ENCODE measurements at places on chromosomes 3 and 15.

DNA sequence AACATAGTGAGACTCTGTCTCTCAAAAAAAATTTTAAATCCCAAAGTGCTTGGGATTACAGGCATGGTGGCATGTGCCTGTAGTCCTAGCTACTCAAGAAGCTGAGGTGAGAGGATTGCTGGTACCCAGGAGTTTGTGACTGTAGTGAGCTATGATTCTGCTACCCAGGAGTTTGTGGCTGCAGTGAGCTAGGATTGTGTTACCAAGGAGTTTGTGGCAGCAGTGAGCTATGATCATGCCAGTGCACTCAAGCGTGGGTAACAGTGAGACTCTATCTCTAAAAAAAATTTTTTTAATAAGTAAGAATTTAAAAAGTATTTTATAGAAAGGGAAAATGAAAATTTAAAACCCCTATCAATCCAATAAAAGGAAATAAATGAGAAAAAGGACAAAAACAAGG is 69.5 kb downstream of the FAIM start:
- DNase-seq, result no peak

DNA sequence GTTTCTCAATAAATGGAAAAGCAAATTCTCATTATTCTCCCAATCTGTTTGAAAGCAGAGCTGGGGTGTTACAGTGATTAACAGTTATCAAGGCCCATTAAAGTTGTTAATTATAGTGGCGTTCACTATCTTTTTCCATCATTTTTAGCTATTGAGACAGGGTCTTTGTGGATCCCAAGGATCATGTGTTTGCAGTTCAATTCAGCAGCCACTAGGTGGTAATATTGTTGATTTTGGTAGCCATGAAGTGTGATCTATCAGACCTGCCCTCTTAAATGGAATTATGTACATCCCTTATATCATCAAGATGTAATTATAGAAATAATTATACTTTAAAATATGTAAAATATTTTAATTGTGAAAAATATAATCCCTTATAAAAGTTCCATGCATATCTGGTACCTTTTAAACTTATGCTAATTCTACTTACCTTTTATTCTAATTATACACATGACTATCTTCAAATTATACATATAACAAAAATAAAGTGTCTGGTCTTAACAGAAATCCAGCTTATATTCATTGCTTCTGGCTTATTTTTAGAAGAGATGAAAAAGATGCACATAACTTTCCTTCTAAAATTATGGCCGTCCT is 126.4 kb downstream of the GREM1 start:
- DNase-seq, result peak; percentile 59

DNA sequence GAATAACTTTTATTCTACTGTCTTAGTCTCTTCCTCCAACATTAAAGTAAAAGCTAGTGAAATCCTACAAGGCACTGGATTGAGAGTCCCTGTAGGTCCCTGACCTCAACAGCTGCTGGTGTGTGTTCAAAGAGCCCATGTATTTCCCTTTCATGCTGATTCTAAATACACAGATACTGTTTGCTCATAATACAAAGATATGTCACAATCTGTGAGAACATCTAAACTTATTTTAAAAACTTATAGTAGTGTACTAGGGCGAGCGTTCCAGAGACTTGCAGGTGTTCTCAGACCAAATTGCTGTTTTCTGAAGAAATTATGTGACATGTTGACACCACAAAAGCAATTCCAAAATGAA is 145.9 kb upstream of the LIPC start:
- no peak for DNase-seq

DNA sequence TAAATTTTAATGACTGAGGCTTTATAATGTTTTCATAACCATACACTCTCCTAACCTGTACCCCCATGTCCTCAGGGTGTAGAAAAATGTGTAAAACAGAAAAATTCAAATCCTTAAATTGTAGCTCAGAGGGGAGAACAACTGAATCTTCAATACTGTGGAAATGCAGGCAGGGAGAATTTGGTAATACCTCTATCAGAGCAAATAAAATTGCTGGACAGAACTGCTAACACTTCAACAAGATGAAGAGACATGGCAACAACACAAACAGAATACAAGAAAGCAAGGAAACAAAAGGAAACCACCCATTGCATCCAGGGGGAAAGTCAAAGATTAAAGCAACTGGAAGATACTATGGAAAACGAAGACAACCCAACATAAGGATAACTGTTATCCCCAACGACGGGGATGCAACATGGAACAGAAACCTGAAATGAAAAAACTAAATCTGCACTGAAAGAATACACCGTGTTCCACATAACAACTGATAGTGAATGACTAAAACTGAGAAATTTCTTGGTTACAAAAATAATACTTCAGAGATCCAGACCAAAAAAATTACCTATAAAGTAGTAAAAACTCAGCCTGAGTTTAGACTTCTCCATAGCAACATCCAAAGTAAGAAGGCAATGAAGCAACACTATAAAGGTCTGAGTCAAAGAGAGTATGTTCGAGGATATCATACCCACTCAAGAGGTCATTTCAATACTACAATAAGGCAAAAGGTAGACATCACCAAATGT is 48.5 kb downstream of the HACD2 start:
- no peak for DNase-seq

DNA sequence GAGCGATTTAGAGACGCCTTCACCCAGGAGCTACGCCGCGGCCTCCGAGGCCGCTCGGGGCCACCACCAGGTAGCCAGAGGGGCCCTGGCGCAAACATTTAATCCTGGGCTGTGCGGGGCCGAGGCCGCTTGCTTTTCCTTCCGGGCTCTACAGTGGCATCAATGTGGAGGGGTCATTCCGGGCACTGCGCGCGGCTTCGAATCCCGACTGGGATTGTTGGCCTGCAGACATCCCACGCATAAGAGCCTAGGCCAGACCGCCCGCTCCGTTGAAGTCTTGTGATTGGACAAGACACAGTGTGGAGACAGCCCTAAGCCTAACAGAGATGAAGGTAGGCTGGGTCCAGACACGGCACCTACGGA is 568 bp upstream of the NCBP2 start:
- DNase-seq, result peak; percentile 18

- no peak for DNase-seq
Measured at GRCh38 chr3:187979564-187979963, 174.4 kb upstream of the LPP start.

DNA sequence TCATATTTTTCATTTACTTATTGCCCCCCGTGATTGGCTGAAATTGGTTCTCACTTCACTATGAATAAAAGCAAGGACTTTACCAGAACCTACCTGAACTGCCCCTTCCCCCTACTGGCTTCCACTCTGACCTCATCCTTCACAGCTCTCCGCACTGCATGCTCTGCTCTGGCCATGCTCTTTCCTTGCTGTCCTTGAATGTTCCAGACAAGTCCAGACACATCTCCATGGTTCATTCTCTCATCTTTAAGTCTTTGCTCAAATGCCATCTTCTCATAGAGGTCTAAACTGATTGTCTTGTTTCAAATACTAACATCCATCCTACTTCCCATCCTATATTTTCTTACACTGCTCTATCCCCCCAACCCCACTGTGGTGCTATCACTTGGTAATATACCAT is 129.4 kb downstream of the CHST2 start:
- DNase-seq, result no peak
